Fibroblast of skin of abdomen (primary cell): ENCODE measurements at places on chromosomes 16 and 17.

DNA sequence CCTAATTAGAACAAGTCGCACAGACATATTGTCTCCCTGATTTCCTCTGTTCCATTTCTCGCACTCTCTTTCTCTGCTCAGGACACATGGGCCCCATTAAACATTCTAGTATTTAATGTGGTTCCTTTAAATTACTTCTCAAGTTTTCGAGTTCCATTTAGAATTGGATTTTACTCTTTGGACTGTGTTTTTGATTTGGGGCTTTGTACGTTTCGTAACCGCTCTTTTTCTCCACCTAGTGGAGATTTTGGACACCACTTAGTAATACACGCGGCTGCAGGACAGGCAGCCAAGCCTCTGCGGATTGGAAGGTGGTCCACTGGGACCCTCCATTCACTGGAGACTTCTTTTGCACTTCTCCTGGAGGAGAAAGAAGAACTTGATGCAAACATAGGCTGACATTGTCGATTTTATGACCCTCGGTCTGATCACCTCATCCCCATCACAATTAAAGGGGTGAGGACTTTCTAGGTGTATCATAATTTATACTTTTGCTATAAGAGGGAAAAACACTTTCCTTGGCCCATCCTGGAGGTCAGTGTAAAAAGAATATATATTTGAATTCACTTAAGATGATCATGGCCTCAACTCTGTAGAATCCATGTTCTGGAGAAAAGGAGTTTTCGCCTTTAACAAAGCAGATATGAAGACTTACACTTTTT lies 85.7 kb downstream of the NOG start:
- DNase-seq, result peak; percentile 40

GRCh38 chr16:82421851-82422250 lies 204.9 kb upstream of the CDH13 start:
- DNase-seq, result no peak

DNA sequence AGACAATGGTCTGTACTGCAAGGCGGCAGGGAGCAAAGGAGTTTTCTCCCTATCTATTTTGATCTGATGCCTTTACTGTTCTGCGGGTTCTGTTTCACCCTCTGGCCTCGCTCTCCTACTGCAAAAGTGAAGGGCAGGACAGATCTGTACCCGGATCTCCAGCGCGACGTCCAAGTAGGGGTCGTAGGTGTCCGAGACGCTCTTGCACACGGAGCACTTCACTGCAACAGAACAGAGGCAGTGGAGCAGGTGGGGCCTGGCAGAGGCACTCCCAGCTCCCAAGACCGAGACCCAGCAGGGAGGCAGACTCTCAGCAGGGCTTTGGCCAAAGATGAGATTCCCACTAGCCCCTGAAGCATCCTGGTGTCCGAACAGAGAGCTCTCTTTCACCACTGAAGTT lies 19.8 kb downstream of the USP36 start:
- DNase-seq, result no peak

GRCh38 chr17:266701-267667 lies 85.5 kb upstream of the DOC2B start:
- DNase-seq, result no peak

DNA sequence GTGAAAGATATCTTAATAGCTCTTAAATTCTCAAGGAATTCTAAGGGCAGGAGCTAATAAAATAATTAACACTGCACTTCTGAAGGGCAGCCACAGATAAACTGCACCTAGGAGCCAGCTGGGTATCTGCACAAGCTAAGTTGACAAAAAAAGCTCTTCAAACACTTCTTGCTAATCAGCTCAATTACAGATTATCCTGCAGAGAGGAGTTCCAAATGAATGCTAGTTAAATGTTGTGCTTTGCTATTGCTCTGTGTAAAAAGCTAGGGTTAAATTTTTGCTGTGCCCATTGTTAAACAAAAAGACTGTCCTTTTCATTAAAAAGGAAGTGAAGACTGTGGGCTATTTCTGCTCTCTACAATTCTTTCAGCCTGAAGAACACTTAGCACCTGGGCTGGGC lies 158.5 kb upstream of the SHISA6 start:
- no peak for DNase-seq

DNA sequence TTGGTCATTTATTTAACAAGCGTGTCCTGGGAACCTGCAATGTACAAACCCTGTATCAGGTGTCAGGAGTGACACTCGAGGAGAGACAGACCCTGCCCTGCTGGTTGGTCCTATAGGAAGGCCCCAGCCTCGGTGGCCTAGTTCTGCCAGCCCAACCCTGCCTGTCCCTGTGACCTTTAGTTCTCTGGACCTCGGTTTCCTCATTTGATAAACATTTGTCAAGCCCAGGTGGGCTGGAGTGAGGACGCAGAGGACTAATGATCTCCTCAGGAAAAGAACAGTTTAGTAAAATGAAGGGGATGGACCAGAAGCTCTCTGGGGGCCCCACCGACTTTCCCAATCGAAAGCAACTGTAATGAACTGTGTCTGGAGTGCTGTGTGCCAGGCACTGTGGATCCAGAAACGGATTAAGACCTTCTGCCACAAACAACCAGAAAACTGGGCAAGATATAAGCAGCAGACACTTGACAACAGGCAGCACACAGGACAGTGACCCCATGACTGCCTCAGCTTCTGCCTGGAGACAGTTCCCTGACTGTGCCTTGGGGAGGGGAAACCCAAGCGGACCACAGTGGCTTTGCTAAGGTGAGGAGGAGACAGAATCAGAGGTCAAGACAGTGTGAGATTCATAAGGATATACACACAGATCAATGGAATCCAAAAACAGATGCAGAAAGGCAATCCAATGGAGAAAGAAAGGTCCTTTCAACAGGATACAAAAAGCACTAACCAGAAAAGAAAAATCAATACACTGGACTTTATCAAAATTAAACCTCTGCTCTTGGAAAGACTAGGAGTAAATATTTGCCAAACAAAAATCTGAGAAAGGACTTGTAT lies 8.8 kb downstream of the PRCD start:
- DNase-seq, result no peak

- DNase-seq, result peak; percentile 23
These were observed 69.3 kb downstream of the WWP2 start for GRCh38 chr16:69831212-69832123.

- DNase-seq, result no peak
These were observed 85.8 kb upstream of the SEC14L1 start for GRCh38 chr17:77054936-77055335.
